NCI-H187 (cell line): ENCODE measurements at places on chromosomes 12 and 14.

- no peak for DNase-seq
Observed at GRCh38 chr14:61479746-61480502, 158.5 kb downstream of the PRKCH start.

GRCh38 chr14:51527073-51527472 is 124.6 kb upstream of the FRMD6 start:
- no peak for DNase-seq

DNA sequence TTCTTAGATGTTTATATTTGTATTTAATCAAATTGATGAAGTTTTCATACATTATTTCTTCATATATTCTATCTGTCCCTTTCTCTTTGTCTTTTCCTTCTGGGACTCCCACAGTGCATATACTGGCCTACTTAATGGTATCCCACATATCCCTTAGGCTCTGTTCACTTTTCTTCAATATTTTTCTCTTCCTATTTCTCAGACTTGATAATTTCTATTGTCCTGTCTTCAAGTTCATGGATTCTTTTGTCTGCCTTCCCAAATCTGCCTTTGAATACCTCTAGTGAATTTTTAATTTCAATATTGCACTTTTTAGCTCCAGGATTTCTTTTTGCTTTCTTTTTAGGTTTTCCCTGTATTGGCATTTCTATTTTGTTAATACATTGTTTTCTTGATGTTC is 33.4 kb downstream of the IFT81 start:
- no peak for DNase-seq

DNA sequence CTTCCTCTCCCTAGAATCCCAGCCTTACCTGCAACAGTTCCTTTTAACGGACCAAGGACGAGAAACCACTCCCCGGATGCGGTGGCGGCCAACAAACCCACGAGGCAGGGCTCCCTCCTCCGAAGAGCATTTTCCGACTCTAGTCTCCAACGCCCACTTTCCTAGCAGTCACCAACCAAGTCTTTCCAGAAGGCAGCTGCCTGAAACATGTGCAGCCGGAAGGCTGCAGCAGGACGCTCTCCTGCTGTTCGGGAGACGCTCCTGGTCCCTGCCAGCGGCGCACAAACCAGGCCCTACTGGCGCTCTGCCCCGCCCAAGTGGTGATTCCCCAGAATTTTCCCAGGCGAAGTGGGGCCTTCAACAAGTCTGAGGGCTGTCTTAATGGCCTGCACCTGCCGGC is 21.1 kb upstream of the ADAM20 start:
- no peak for DNase-seq

- no peak for DNase-seq
Observed at GRCh38 chr12:50394469-50395029, 1.9 kb downstream of the FAM186A start.

DNA sequence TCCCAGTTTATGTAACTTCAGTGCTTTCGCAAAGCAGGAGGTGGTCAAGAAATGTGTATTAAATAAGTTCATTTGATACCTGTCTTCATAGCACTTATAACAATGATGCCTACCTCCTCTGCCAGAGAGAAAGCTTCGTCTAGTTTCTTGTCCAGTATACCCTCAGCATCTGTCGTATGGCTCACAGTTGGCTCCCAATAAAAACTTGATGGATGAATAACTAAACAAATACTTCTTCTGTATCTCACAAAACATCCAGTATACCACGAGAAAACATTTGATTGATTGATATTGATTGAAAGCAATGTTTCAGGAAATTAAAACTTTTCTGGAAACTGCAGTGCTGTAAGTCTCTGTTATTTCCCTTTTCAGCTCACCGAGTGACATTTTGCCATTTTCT is 26.9 kb upstream of the PTGDR start:
- DNase-seq = no peak

GRCh38 chr12:104985206-104985605 is 910 bp upstream of the NOPCHAP1 start:
- DNase-seq = no peak

DNA sequence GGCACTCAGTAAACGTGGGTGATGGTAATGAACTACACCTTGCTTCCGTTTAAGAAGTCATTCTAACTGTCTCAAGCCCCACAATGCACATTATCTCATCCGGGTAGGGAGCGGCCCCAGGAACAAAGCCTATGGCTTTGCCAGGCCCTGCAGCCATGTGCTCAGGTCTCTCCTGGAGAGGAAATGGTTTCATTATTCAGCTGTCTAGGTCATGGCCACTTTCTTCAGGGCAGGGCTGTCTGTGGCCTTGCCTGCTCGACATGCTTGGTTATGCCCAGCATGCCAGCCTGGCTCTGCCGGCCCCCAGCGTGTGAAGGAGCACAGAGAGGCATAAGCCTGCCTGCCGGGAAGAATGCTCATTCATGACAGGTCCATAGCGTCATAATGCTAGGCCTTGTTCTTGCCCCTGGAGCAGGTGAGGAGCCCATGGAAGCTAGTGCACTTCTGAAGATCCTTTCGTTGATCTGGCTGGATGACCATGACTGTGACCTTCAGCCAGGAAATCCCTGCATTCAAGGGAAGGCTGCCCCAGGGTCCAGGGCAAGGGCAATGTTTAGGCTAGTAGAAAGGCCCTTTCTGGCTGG is 26.3 kb upstream of the FOS start:
- DNase-seq = no peak

GRCh38 chr12:45303945-45304344 is 88.0 kb downstream of the ANO6 start:
- DNase-seq = no peak

- no peak for DNase-seq
Observed at GRCh38 chr12:14191612-14192011, 173.9 kb upstream of the ATF7IP start.
